CMK (cell line): ENCODE measurements at places on chromosomes 1 and 21.

DNA sequence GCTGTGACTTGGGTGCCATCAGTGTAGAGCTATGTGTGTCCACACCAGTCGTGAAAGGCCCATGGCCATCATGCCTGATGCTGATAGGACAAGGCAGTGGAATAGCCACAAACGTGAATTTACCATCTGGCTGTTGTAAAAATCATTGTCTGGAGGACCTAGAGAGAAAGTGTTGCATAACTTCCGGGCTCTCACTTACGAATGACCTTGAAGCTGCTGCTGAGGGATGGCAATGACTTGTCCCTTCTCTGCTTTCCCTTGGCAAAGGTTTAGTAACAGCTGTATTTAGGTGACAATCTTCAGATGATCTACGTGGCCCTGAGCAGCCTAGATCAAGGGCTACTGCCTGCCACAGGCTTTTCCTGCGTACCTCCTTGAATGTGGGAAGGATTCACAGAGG is 5.8 kb downstream of the ATP1B1 start:
- DNase-seq = no peak

DNA sequence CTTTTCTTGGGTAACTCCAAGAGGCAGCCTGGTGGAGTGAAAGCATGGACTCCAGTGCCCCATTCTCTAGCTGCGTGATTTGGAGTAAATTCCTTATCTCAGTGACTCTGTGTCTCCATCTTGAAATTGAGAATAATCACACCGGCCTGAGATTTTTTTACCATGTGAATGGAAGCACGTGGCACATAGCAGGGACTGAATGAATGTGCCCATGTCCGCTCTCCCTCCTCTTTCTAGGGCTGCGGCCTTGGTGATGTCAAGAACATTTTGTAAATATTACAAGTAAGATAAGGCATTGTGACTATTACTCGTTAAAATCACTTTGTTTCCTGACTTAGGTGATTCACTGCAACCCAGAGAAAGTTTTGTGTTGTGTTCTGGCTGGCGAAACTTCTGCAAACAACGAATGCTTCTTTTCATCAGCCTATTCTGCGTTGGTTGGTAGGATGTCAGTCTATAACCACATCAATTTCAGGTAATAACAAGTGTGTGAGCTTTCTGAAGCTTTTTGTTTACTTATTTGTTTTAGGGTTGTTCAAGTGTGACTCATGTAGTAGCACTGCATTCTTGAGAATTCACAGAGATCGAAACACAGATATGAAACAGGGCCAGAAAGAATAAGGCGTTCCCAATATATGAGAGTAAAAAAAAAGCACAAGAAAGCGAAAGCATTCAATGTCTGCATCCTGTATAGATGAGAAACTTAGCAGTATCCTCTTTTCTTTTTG is 135.7 kb upstream of the SLC45A1 start:
- no peak for DNase-seq

DNA sequence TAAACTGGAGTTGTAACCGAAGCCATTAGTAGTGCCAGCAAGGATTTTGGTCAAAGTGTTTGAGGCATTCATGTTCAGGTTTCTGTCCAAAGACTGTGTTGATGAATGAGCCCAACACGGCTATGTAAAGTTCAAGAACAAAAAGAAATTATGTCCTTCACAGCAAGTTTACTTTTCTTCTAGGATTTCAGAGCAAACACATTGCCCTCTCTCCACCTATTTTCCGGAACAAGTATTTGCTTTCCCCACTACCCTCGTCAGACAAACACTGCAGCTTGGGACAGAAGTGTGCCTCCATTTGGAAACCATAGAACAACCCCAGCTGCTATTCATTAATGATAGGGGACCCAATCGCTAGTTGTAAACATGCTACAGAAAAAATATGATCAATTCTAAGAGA is 151.4 kb upstream of the C1orf105 start:
- DNase-seq = no peak

- DNase-seq = no peak
Observed at GRCh38 chr1:205358579-205358978, 1.9 kb upstream of the KLHDC8A start.

DNA sequence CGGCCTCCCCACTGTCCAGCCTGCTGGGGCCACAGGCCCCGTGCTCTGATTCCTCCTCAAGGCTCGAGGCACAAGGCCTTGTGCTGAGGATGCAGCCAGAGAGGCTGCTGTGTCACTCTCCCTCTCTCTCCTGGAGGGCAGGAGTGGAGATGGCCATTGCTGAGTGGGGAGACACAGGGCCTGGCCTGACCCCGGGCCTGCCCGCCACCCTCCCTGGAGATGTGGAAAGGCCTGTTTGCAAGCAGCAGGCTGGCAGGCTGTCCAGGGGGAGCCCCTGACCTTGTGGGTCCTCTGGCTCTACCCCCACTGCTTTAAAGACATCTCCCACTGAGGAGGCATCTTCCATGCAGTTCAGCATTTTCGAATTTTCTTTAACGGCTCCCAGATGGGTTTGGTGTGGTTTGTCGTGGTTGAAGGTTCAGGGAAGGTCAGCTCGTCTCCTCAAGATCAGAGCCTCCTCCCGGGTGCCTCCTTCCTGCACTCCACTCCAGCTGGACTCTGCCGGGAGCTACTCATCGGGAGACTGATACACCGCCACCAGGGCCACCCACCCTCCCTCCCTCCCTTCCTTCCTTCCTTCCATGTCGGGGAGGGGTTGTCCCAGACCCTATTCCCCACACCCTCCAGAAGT is 69.1 kb downstream of the SPSB1 start:
- DNase-seq = no peak

DNA sequence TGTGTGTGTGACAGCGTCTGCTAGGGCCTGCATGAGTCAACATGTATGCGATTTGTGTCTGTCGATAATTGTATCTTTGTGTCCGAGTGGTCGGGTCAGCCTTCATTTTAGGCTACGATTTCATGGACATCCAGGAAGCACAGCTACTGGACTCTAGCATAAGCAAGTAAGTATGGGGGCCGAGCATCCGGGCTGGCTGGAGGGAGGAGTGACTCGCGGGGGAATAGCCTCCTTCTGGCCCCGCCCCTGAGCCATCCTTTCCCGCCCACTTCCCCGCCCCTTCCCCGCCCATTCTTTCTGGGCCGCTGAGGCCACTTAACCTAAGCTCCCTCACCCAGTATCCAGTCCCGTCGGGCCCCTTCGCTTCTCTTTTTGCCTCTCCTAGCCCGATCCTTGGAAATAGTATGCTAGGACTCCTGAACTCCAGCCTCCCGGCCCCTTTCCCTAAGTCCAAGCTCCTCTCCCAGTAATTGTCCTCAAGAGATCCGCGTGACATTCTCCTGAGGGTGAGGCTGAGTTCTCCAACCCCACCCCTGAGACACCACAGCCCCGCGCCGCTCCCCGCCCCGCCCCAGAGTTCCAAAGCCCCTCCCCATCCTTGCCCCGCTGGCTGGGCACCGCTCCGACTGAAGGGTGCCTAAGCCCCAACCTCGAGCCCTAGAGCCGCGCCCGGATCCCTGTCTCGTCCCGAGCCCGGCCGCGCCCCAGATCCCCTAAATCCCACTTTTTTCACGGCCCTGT is 1.2 kb downstream of the MAP3K6 start:
- DNase-seq = peak; percentile 76

DNA sequence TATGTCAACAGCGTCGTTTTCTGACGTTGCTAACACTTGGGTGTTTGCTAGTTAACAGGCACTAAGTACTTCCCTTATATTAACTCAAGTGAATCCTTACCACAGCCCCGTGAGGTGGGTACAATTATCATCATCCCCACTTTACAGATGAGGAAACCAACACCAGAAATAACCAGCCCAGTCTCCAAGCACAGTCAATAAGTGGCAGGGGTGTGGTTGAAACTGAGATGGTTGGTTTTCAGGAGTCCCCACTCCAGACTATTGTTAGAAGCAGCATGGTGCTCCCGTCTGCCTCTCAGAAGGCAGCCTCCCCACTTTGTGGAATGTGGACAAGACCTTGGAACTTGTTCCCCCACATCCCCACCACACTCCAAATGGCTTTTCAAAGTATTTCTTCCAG is 45.7 kb upstream of the ACOT11 start:
- no peak for DNase-seq

DNA sequence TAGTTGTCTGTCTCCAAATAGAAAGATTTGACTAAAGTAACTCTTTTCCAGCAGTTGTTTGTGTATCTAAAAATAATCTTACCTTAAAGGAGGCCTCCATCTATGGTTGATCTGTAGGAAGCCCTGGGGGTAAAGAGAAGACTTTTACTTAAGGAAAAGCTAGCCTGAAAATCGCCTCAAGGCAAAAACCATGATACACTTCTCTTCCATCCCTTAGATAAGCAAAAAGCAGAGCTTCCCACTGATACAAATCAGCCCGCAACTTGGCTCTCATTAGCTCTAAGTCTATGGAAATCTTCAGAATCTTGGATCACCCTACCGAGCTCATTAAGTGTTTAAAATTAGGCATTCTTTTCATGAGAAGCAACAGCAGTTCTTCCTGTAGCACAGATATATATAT is 576.9 kb upstream of the PTBP2 start:
- DNase-seq = no peak

- DNase-seq = peak; percentile 34
Observed at GRCh38 chr1:19612530-19612929, 31.6 kb upstream of the NBL1 start.

GRCh38 chr1:35111106-35111505 is 31.9 kb downstream of the ZMYM1 start:
- DNase-seq = no peak

- peak; percentile 64 for DNase-seq
Observed at GRCh38 chr21:14482165-14482564, 64.0 kb downstream of the SAMSN1 start.

DNA sequence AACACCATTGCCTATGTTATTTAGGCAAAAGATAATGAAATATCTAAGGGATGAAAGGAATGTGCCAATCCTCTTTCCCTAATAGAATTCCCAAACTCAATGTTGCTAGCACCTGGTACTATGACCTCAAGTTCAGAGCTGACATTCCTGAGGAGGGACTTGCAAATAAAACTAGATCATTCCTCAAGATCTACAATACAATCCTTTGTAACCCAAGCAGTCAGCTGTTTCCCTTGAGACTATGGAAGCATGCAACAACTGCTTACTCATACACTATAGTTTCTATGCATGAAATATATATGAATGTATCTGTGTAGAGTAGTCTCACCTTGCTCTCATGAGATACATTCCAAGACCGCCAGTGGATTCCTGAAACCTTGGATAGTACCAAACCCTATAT is 65.0 kb downstream of the ABL2 start:
- DNase-seq = no peak

DNA sequence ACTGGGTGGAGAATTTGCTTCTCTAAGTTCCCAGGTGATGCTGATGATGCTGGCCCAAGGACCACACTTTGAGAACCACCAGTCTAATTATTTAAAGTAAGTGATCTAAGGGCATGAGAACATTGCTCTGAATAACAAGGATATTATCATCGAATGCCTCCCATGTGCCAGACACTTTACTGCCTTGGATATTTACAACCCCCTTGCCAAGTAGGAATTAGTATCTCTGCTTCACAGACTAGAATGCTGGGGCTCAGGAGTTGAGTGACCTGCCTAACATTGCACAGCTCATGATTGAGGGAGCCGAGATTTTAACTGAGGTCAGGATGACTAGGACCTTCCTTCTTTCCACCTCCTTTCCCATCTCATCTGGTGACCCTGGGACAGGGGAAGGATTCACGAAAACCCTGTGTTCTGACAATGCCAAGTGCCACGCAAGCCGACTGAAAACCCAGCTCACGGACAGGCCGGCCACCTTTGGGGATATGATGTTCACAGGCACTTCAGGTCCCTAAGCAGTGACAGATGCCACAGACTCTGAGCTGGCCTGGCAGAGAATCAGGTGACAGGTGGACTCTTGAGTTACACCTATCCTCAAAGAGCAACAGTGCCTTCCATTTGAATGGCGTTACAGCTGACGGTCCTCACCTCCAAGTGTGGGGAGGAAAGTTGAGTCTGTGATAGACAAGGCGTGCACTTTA is 230.7 kb downstream of the TOMM20 start:
- DNase-seq = no peak

DNA sequence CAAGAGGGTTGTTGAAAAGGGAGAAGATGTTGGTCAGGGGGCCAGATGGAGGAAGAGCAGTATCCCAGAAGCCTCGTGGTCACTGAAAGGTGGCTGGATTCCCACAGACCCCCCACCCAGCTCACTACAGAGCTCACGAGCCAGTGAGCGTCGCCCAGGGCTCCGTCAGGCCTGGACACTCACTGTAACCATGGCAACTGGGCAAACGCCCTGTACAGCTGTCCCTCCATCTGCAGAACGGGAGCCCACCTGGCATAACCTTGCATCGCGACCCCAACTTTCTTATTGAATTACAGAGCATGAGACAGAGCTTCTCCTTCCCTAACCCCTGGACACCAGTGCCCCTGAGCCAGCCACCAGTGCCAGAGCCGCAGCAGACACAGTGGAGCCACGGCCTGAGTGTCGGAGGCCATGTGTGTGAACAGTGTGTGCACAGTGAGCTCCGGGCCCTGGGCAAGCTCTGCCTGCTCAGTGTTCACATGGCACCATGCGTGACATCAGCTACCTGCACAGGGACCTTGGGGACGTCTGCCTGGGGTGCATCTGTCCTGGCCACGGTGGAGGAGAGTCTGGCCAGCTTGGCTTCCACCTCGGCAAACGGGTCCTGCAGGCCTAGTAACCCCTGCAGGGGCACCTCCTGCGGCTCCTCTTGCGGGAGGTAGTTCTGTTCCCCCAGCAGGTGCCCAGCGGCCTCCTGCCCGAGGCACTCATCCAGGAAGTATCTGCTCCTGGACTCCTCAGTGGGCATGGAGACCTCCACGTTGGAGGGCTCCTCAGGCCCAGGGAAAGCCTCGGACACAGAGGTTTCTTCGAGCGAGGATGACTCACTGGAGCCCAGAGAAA is 25.9 kb upstream of the DDOST start:
- no peak for DNase-seq

DNA sequence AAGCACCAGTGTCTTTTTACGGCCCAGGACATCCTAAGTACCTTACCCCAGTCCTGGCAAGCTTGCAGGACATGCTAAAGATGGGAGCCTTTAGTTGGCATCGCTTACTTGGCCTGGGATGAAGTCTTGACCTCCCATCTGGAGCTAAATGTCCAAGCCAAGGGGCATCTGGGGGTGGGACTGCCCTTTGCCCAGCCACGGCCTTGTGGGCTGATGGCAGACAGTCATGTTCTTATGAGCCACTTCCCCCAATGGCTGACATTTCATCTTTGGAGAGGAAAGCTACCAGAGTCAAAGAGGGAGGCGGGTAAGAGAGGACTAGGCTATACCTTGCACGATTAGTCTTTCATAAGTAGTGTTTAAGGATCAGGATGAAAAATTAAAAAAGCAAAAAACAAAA is 32.2 kb downstream of the OPTC start:
- DNase-seq = no peak

- no peak for DNase-seq
Observed at GRCh38 chr1:225427235-225428067, at the start of gene LBR. Gene LBR (minus strand): TSS chr1:225428038. CDS start chr1:225424075, 3,963 bp downstream.
